ENCODE measurements at places on chromosomes 5 and 9.

DNA sequence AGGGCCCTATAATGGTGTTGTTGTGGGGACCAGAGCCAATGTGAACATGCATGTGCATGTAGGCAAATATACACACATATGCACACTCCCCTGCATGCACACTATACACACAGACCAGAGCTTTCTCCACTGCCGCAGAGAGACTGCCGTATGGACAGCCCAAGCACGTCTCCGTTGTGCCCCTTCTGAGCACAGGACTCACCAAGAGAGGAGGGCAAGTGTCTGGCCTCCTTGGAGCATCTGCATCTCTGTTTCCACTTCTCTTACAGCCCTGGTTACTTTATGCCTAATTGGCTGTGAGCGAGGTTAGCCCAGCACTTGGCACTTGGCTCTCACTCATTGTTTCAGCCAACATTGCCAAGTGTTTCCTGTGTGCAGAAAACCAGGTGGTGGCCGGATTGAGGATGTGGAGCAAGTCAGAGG is 30.4 kb downstream of the CSF2 start:
- no peak for DNase-seq

DNA sequence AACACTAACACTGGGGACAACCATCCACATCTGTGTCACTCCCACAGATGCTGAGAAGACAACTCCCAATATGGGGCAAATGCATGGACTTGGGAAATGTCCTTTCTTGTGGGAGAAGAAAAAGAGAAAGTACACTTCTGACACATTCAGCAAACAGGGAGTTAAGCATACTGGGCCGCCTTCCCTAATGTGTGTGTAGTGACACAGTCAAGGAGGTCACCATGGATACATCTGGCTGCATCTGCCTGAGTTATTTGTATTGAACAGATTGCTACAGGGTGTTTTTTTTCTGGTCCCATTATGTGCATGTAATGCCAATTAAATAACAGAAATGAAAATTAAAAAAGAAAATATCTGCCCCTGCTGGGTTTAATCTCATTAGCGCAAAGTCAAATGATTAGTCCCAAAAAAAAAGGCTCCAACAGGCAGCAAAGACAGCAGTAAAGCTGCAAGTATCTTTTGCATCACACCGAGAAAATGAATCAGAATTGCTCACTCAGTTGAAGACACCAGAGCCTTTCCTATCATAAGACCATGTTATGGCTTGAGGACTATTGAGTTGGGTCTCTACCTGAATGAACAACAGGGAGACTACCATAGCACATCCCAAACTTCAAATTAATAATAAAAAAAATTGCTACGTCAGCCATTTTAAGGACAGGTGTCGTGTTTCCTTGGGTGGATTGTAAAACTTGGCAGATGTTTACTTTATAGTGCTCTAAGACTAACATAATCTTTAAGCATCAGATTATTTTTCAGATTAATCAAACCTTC is 395.9 kb downstream of the DTWD2 start:
- no peak for DNase-seq

- DNase-seq: no peak
Measured at GRCh38 chr9:86687788-86688187, 259.5 kb downstream of the GAS1 start.

- DNase-seq: no peak
Measured at GRCh38 chr5:152171888-152172287, 233.2 kb downstream of the NMUR2 start.

All from ELF-1 (cell line).